ENCODE measurements at places on chromosomes 12 and 14. TPM values are rescaled to one million over a fixed set of nuclear protein-coding genes. Genes with fewer than 3 reads are reported as not detected.

Gene LTBP2
- total RNA-seq: 107 TPM

- no peak overlapping the region for H3K4me3 ChIP-seq
- H3K4me1 ChIP-seq: no peaks in the 10 kb centered on the region
- peak overlapping the region; percentile 40 for H3K27ac ChIP-seq
- H3K36me3 ChIP-seq: peaks cover 14% of the 10 kb centered on the region
These were observed 79.2 kb downstream of the DUSP16 start for GRCh38 chr12:12483438-12483837.

DNA sequence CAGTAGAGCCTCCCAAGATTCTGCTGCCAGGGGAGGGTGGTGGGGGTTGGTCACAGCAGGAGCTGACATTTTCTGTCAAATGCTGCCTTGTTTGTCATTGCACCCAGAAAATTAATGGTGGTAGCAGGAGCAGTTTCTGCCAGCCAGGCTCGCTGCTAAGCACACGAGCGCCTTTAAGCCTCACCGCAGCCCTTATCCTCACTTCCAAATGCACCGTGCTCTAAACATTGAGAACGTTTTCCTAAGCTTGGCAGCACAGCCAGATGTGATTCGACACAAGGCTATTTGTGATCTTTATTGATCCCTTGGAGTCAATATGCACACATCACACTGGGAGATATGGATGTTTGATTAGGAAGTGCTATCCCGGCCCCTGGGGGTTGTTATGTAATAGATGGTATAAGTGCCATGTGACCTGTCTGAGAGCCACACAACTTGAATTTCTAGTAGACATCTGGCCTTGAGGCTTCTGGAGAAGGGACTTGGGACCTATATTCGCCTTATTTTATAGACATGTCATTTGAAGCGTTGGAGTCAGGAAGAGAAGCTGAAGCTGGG lies 31.6 kb upstream of the BEGAIN start:
- H3K36me3 ChIP-seq: no peaks in the 10 kb centered on the region
- DNase-seq: no peak
- H3K27ac ChIP-seq: no peak overlapping the region
- peaks cover 16% of the 10 kb centered on the region for H3K4me1 ChIP-seq
- no peaks in the 10 kb centered on the region for H3K27me3 ChIP-seq
- H3K4me3 ChIP-seq: no peak overlapping the region

Gene SERPINA5
- total RNA-seq: 1.5 TPM

DNA sequence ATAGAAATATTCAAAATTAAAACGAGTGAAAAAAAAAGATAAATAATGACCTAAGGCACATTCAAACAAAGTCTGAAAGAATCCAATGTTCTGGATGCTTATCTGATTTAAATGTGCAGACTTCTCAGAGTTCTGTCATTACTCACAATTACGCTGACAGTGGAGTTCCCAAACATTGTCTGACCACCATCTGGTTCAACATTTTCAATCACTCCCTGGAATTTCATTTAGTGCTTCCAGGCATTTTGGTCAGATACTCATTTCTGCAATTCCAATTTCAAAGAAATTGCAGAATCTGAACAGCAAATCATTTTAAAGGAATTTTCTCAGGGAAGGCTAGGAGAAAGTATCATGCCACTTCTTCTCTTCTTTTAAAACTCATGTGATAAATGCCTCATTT lies 398.2 kb upstream of the PDE3A start:
- no peaks in the 10 kb centered on the region for H3K36me3 ChIP-seq
- no peak overlapping the region for H3K27ac ChIP-seq
- H3K4me1 ChIP-seq: no peaks in the 10 kb centered on the region
- DNase-seq: no peak

Gene SERPINA9
- total RNA-seq: not detected

Gene OTOGL
- total RNA-seq: 0.22 TPM

GRCh38 chr12:39332661-39333175 lies 110.2 kb downstream of the KIF21A start:
- H3K4me3 ChIP-seq: no peak overlapping the region
- H3K36me3 ChIP-seq: no peaks in the 10 kb centered on the region
- H3K4me1 ChIP-seq: no peaks in the 10 kb centered on the region
- no peaks in the 10 kb centered on the region for H3K27me3 ChIP-seq
- no peak for DNase-seq

Gene FOXM1
- total RNA-seq: 2.1 TPM

DNA sequence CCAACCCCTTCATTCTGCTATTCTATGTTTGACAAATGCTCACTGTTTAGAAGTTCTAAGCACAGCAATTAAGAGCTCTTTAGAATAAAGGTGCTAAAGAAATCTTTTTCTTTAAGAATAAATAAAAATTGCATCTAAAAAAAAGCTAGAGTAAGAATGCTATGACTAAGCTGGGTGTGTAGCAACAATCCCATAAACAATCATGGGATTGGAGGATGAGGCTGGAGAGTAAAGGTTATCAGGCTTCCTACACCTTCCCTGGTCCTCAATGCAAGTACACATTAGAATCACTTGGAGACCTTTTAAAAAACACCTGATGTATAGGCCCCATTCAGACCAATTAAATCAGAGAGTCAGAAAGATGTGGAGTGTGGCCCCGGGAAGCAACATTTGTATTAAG lies 88.3 kb downstream of the CIT start:
- H3K27me3 ChIP-seq: no peaks in the 10 kb centered on the region
- H3K4me3 ChIP-seq: no peak overlapping the region
- no peaks in the 10 kb centered on the region for H3K4me1 ChIP-seq

DNA sequence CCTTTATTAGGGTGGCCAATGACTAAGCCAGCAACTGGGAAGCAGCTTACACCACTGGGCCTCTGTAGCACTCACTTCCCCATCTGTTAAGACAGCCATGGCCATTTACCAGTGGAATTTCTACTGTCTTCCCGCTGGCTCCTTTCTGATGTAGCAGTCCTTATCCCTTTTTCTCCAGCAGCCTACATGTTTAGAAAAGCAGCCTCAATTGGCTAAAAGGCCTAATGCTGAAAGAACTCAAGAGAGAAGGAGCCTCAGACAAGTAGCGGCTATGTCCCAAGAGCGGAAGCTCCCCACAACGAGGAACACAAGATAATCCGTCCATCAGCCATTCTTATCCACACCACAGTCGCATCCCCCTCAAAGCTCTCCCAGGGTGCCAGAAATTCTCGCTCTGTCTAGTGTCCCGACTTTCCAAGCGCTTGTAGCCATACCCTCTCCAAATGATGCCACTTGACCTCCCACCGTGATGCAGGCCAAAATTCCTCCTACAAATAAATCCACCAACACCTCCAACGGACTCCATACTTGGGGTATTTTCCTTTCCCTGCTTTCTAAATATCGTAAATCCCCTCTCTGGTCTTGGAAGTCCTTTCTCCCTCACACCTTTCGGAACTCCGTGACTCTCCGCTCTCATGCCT lies 624 bp downstream of the M6PR start:
- H3K4me1 ChIP-seq: peaks cover 20% of the 10 kb centered on the region
- peak overlapping the region; percentile 95 for H3K27ac ChIP-seq
- DNase-seq: peak; percentile 32
- H3K4me3 ChIP-seq: peak overlapping the region; percentile 78
- peaks cover 18% of the 10 kb centered on the region for H3K36me3 ChIP-seq

- peaks cover 58% of the 10 kb centered on the region for H3K36me3 ChIP-seq
- H3K27me3 ChIP-seq: no peaks in the 10 kb centered on the region
- H3K27ac ChIP-seq: no peak overlapping the region
- no peak for DNase-seq
- no peaks in the 10 kb centered on the region for H3K4me1 ChIP-seq
- no peak overlapping the region for H3K4me3 ChIP-seq
These were observed 3.1 kb upstream of the NOXRED1 start for GRCh38 chr14:77426396-77426795.

GRCh38 chr12:57242691-57243454 lies 8.1 kb downstream of the STAC3 start:
- H3K27me3 ChIP-seq: peaks cover 57% of the 10 kb centered on the region
- peaks cover 57% of the 10 kb centered on the region for H3K4me1 ChIP-seq
- H3K36me3 ChIP-seq: no peaks in the 10 kb centered on the region
- DNase-seq: peak; percentile 92

DNA sequence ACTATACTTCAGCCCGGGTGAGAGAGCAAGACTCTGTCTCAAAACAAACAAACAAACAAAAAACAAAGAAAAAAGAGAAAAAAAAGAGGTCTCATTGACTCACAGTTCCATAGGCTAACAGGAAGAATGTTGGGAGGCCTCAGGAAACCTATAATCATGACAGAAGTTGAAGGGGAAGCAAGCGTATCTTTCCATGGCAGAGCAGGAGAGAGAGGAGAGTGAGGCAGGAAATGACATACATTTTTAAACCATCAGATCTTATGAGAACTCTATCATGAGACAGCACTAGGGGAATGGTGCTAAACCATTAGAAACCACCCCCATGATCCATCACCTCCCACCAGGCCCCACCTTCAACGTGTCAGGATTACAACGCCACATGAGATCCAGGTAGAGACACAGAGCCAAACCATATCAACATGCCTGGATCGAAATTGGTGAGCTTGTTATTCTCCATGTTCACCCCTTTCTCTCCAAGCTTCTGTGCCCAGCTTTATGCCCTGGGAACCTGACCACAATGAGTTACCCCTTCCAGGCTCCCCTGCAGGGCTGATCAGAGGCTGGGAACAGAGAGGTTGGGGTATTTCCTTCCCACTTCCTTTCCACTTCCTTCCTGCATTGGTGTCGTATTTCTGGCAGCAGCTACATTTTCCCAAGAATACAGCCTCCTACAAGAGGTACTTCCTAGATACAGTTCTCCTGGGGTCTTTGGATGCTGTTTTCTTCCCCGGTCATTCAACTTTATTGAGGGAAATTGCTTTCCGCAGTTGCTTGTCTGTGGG lies 219.3 kb upstream of the FLRT2 start:
- H3K4me3 ChIP-seq: no peak overlapping the region
- no peak for DNase-seq
- H3K36me3 ChIP-seq: no peaks in the 10 kb centered on the region
- H3K27me3 ChIP-seq: no peaks in the 10 kb centered on the region
